ENCODE measurements at places on chromosomes 5 and 9. TPM values are rescaled to one million over a fixed set of nuclear protein-coding genes. Genes with fewer than 3 reads are reported as not detected.

DNA sequence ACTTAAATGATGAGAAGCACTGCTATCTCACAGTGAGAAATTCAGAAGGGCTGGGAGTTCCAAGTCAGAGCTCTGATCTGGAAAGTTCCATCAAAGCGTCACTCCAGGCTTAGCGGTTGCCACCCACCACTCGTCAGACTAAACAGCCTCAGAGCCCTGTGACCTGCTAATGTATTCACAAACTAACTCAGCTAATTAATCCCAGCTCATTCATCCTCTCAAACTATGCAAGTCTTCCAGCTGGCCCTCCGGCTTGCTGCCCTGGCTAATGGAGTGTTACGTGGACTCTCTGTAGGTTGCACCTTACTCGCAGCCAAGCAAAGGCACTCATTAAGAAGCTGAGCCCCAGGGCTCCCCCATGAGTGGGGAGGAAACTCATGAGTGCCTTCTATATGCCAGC, 82.2 kb upstream of the GABRP start:
- DNase-seq = peak; percentile 36

DNA sequence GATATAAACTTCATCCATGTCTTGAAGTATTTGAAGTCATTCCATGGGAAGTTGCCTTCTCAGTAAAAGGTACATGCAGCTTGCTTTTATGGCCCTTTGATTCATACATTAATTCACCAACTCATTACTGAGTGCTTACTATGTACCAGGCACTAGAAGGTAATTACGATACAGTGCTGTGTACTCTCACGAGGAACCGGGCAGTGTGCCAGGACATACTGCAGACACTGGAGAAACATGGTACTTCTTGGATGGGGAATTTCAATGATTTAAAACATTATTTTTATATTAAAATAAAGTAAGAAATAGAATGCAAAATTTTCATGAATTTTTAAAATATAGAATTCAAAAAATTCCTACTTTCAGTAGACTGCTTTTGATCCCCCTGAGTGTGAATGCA, 71.4 kb upstream of the WDR41 start:
- peak; percentile 8 for DNase-seq

GRCh38 chr9:7146582-7146981, 388.8 kb downstream of the KDM4C start:
- DNase-seq = no peak

GRCh38 chr5:129909225-129909624, 5.0 kb downstream of the CHSY3 start:
- DNase-seq = no peak

GRCh38 chr5:147626464-147626863, 116.6 kb upstream of the DPYSL3 start:
- no peak for DNase-seq

GRCh38 chr5:94670726-94671125, 52.3 kb downstream of the SLF1 start:
- DNase-seq = no peak

Gene ADAMTS13
- polyA plus RNA-seq = 1.0 TPM

Gene GRM6
- polyA plus RNA-seq = not detected

Gene PCDHB4
- polyA plus RNA-seq = 1.4 TPM

Gene PCDHGB7
- 1.6 TPM for polyA plus RNA-seq

Gene C5orf15
- 45.8 TPM for polyA plus RNA-seq

Gene ERBIN
- polyA plus RNA-seq = 26.3 TPM
